ENCODE measurements at places on chromosomes 6 and 20. TPM values are rescaled to one million over a fixed set of nuclear protein-coding genes. Genes with fewer than 3 reads are reported as not detected.
A peak's percentile ranks its signal among the peaks of the same experiment; 100 is the strongest.

Gene TCEA2
- total RNA-seq: 66.0 TPM

Gene LRFN2
- total RNA-seq: not detected

Gene SRSF12
- 0.40 TPM for total RNA-seq

Gene PPP1R3G
- 7.7 TPM for total RNA-seq

Gene APOM
- total RNA-seq: 1.4 TPM

Gene LIN28B
- not detected for total RNA-seq

Gene DDAH2
- total RNA-seq: 69.9 TPM

Gene SRPK1
- total RNA-seq: 20.4 TPM

Gene DCBLD1
- 3.8 TPM for total RNA-seq

Gene SMLR1
- not detected for total RNA-seq

Gene HSPA12B
- 9.2 TPM for total RNA-seq

GRCh38 chr6:151239603-151240035 lies at the start of gene AKAP12:
AKAP12 (plus strand) TSS chr6:151239967; CDS start chr6:151240563, 596 bp downstream.
- DNase-seq: no peak

- DNase-seq: no peak
Measured at GRCh38 chr6:39195792-39196385, 33.4 kb downstream of the KCNK5 start.

DNA sequence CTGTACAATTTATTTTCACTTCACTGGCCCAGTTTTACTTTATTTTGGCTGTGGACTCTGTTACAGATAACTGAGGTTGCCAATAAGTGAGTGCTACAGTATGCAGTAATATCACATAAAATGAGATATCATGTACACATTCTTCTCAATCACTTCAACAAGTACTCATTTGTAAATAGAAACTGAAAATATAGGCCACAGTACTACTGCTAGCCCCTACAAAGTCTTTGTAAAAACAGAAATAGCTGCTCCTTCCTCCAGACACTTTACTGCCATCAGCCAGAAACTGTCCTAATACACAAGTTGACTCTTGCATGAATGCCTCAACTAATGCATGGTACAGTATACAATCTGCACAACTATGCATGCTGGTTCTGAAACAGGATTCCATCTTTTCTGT lies 9.2 kb downstream of the DTNBP1 start:
- no peak for DNase-seq

GRCh38 chr6:138821519-138821918 lies 25.6 kb downstream of the ECT2L start:
- no peak for DNase-seq

- DNase-seq: no peak
Measured at GRCh38 chr6:17354700-17355403, 38.5 kb upstream of the CAP2 start.

DNA sequence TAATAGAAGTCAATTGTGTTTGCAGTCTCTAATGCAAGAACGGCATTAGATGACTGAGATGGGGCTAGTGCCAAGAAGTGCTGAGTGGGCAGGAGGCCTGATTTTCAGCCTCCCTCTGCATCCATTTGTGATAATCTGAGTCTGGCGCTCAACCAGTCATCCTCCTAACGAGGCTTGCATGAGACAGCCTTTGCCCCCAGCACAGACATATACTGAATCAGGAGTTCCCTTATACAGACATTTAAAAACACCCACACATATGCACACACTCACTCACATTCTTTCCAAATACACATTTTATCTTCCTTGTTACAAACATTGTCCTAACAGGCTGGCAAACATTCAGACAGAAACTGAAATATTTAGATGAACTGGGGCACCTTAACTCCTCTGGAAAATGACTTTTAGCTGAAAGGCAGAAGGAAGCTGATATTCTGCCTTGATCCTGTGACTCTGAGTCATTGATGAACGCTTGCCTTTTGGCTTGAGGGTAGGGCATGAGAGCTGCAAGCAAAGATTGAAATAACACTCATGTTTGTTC lies 562.3 kb downstream of the DHX35 start:
- no peak for DNase-seq

DNA sequence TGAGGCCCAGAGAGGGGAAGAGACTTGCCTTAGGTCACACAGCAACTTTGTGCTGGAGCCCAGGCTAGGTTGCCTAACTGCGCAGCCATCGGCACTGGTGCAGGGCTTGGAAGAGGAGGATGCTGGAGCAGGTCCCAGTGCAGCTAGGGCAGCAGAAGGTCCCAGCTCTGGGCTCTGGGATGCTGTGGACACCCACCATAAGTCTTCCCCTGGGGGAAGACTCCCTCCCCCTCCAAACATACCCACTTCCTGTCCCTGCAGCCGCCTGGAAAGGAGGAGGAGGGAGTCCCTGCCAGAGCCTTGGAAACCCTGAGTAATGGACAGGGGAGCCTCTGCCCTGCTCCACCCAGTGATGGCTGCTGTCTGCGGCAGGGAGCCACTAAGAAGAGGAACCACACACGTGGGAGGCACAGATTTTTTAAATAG lies 93.6 kb downstream of the NCR2 start:
- DNase-seq: no peak

- DNase-seq: no peak
Measured at GRCh38 chr6:136415351-136416007, 125.8 kb upstream of the BCLAF1 start.

DNA sequence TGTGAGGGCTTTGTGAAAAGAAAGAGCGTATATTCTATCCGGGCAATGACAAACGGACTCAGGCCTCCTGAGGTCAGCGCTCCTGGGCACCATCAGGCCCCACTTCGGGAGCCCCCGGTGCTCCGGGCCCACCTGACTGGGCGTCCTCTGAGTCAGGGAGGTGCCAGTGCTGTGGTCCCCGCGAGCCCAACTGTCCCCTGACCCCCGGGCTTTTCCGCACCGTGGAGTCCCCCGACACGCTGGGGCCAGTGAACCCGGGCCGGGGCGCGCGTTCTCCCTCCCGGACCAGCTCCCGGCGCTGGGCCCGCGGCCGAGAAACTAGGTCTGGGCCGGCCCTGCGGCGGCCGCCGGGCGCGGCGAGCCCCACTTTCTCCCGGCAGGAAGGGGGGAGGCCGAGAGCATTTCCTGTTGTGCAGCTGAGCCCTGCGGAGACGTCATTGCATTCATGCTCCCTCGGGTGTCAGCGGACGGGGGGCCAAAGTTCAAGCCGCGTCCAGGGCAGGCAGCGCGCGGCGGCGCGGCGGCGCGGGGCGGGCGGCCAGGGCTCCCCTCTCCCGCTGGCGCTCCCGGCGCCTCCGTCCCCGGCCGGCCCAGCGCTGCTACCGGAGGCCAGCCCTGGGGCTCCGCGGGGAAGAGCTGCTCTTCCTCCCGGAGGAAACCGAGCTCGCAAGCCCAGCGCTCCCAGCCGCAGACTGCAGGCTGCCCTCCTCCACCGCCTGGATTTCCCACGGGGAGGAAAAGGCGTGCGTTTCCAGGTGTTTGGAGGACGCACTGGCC lies 18.3 kb downstream of the HIVEP2 start:
- DNase-seq: peak; percentile 94

DNA sequence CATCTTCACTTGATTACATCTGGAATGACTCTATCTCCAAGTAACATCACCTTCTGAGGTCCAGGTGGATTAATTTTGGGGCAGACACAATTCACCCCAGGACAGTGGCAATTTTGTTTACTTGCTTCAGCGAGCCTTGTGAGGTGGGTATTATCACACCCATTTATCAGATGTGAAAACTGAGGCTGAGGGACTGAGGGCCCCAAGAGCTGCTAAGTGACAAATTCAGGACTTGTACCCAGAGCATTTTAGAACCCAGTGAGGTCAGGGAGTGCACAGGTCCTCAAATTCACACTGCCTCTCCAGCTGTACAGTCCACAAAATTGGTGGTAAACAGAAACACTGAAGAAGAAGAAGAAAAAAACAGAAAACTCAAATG lies 125.2 kb upstream of the PMEPA1 start:
- DNase-seq: no peak

- no peak for DNase-seq
Measured at GRCh38 chr20:7392542-7393206, 547.6 kb downstream of the HAO1 start.

DNA sequence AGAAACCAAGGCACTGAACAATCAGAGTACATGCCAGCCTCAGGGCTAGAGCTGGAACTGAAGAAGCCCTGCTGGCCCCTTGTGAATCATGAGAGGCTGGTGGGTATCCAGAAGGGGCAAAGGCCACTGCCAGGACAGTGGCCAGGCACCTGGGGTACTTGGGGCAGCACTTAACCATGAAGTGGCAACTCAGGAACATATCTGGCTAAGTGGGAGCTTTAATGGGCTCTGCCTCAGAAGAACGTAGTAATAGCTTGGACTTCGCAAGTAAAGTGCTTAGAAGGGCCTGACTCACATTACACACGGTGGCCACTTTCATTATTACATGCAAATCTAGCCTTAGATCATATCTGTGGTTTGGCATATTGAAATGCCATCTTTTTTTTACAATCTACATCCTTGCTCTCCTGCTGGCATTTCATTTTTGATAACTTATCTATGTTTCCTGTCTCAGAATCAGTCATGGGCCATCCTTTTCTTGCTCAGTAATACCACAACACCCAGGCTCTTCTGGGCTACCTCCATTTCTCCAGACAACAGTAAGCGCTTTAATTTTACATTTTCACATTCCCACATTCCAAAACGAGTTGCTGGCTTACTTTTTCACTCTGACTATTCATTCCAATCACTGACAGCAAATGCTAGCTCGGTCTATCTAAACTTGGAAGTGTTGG lies 21.6 kb downstream of the NAPB start:
- DNase-seq: no peak
